ENCODE measurements at places on chromosomes 4 and X. TPM values are rescaled to one million over a fixed set of nuclear protein-coding genes. Genes with fewer than 3 reads are reported as not detected.

The MTNR1A gene
- total RNA-seq = 0.88 TPM

The RHOXF2 gene
- total RNA-seq = not detected

The CFI gene
- 1.0 TPM for total RNA-seq

The IL15 gene
- 11.2 TPM for total RNA-seq

The FDCSP gene
- not detected for total RNA-seq

The TCEAL6 gene
- not detected for total RNA-seq
